ENCODE measurements at places on chromosomes 3 and 15. TPM values are rescaled to one million over a fixed set of nuclear protein-coding genes. Genes with fewer than 3 reads are reported as not detected.

DNA sequence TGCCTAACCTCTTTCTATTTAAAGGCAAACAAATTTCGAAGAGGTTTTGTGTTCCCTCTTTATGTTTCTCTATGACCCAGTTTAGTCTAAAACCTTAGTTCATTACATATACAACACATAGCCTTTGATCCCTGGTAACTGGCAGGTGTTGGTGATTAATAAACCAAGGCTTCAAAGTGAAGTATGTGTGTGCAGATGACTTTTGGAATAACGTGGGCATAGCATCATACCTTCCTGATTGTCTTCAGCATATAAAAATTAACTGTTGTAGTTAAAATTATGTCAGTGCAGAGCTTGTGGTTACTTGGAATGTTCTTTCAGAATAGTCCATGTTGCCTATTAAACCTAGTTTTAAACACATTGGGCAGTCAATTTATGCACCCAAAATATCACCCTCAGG lies 608.3 kb downstream of the ROBO2 start:
- no peak for DNase-seq

DNA sequence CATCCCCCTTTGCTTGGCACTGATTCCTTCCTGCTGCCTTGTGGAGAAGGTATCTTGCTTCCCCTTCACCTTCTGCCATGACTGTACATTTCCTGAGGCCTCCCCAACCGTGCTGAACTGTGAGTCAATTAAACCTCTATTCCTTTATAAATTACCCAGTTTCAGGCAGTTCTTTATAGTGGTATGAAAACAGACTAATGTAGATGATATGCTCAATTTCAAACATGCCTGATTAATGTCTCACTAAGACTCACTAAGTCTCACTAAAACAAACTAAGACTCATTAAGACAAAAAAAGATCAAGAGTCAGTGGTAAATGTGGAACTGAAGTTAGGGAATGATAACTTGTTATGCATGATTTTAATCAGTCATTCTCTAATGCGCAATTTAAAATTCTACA lies 606.6 kb downstream of the RBMS3 start:
- no peak for DNase-seq

- DNase-seq: no peak
Observed at GRCh38 chr3:1026395-1026794, 66.4 kb upstream of the CNTN6 start.

A4GNT gene
- total RNA-seq: not detected

MYO5C gene
- 0.64 TPM for total RNA-seq

DNA sequence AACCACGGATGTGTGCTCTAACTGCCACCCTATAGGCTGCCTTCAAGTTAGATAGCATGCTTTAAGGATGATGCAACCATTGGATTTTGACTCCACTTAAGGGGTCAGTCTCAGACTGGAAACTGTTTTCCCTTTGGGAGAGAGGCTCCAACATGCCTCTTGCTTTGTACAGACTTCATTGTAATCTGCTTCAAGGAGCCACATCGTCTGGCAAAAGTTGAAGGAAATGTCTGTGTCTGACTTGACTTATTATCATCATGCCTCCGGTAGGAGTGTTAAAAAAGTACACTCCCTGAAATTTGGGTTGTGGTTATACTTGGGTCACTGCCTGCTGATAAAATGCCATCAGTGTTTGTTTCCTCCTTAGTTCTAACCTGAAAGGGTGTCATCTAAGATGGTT lies 245.4 kb upstream of the CDIN1 start:
- no peak for DNase-seq

DNA sequence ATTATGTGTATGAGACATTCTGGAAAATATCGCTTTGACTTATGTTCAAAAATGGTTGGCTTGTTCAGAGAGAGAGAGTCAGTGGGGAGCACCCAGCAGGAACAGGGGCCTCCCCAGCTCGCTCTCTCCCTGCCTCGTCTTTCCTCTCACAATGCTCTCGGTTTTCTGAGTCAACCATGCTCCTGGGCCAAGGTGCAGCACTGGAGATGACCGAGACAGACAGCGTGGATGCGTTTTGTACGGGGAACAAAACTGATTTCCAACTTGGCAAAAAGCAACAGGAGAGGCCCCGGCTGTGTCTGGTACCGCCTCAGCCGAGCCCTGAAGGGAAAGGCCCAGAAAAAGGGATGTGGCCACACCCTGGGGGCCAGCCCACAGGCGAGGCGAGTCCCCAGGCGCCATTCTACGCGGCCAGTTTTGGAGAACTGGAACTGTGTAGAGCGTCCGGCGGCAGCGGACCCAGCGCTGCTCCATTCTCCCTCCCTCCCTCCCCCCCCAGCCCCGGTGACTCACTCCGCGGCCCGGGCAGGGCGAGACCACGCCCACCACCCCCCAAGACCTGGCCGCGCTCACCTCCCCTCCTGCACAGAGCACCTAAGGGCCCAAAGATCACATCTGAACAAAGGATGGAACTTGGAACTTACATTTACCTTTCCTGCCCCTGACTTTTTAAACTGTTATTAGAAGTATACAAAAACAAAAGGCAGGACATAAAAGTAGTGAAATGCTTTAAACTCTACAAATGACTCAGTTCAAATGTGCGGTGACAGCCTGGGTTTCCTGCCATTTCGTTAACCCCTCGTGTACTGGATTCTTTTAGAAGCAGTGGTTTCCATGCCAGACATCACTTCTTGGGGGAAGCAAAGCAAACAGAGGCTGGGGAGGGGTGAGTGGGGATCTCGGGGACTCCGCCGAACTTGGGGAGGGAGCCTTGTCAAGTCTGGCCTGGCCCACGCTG lies 12.7 kb downstream of the ATP10A start:
- peak; percentile 60 for DNase-seq

GRCh38 chr3:157465741-157466140 lies 29.1 kb downstream of the PTX3 start:
- no peak for DNase-seq

NANOGP8 gene
- not detected for total RNA-seq

- DNase-seq: no peak
Observed at GRCh38 chr15:38895326-38896255, 331.0 kb upstream of the RASGRP1 start.

GRCh38 chr3:43762451-43762850 lies 71.7 kb downstream of the ABHD5 start:
- no peak for DNase-seq

EPB42 gene
- not detected for total RNA-seq

DNA sequence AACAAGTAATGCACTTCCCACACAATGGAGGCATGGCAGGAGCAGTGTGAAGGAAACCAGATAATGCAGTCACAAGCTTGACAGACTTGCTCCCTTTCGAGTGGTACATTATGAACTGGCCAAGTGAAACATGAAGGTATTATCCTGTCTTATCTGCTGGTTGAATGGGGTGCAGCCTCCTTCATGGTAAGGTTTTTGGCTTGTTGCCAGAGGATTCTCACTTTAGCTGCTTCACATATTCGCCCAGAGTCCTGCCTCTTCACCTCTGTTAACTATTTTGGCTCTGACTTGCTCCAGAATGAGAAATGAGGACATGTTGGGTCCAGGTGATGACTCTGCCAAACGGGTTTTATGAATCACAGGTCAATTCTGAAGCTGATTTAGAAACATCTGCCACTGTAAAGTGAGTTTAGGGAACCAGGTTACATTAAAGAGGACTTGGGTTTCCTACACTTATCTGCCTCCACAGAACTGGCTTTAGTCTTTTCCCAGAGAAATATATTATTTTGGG lies 19.5 kb upstream of the CCDC39 start:
- DNase-seq: no peak

DNA sequence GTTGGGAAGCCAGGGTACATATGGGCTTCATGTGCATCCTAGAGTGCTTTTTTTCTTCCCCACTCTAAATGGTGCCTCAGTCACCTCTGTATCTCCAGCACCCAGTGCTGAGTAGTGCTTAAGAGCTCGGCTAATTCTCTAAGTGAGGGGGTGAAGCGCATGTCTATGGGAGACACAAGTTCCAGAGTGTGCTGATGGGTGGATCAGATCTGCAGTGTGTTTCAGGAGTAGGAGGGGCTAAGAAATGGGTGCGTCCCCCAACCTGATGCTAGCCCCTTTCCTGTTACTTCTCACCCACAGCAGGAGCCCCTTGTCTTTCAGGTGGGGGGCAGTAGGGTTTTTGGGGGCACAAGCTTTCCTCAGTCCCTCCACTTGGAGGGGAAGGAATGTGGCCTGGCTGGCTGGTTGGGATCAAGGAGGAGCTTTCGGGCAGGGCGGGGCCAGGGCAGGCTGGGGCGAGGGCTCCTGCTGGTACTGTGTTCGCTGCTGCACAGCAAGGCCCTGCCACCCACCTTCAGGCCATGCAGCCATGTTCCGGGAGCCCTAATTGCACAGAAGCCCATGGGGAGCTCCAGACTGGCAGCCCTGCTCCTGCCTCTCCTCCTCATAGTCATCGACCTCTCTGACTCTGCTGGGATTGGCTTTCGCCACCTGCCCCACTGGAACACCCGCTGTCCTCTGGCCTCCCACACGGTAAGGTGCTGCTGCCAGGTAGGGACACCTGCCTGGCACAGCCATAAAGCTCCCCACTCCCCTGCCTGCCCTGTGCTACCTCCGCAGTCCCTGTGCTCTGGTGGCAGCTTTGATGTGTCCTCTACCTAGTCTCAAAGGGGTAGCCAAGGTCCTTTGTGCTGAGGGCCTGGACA lies at the start of gene IL17RE:
Gene IL17RE (plus strand): TSS at position 477 of the 866 bp plus-strand sequence. CDS start 85 bp downstream, at position 562.
- DNase-seq: no peak

DNA sequence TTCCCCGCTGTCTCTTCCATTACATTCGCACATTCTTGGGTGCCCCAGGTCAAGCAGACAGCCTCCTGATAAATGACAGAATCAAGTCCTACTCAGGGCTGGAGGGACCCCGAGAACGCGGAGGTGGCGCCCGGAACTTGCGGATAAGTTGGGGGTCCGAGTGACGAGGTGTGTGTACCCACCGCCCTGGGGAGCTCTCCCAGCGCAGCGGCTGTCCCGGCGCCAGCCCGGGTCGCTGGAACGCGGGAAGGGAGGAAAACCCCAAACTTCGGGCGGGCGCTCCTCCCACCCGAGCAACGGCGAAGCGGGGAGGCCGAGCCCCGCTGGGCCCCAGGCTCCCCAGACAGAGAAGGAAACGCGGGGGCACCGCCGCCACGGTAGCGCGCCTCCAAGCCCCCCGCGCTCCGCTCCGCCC lies 550 bp downstream of the CLN6 start:
- DNase-seq: no peak

DNA sequence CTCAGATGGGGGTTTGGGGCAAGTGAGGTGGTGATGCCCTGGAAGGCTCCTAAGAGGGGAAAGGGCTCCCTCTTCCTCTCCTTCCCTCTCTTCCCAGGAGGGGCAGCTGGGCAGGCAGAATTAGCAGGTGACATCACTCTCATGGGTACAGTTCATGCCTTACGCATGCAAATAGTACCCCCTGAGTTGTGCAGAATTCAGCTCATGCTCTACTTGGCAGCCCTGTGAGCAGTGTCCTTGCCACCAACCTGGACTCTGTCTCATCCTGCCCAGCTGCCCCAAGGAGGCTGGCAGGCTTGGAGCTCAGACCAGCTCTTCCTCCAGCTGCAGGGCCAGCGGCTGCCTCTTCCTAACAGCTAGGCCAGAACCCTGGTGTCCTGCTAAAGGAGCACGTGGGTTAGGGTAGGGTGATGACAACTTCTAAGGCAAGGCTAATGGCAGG lies 3.3 kb downstream of the CHAC1 start:
- no peak for DNase-seq

DNA sequence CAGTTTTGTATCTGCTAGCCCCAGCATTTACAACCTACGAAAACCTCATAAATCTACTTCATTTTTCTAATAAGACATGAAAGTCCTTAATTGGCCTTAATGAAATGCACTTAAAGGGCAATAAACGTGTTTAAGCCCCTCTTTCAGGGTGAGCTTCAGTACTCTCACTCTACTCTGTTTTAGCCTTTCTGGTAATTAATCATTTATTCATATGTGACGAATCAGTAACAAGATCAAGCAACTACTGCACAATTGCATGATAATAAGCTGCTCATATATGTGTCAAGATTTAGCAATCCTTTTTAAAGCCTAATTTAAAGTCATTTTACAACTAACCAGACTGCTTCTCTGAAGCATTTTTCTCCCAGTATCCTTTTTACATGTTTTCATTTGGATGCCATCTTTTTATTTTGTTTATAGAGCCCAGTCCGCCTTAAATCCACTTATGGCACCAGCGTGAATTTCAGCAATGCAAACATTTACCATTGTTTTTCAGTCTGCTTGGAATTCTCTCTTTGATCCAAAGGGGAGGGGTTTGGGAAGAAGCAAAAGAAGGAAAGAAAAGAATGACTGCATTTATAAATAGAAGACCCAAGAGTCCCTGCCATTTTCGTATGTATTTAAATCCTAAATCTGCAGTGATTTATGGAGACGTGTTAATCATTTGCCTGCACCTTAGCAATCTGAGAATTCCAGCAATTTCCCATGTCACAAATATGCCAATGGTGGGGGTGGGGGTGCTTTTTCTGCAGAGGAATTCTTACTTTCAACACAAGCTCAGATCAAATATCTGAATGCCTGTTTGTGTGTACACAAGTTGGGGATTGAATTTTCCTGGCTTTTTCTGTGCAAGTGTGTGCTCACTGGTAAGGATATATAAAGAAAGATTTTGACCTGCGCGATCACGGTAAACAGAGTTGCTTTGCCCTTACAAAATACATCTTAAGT lies 230.8 kb upstream of the TBC1D5 start:
- DNase-seq: no peak

DNA sequence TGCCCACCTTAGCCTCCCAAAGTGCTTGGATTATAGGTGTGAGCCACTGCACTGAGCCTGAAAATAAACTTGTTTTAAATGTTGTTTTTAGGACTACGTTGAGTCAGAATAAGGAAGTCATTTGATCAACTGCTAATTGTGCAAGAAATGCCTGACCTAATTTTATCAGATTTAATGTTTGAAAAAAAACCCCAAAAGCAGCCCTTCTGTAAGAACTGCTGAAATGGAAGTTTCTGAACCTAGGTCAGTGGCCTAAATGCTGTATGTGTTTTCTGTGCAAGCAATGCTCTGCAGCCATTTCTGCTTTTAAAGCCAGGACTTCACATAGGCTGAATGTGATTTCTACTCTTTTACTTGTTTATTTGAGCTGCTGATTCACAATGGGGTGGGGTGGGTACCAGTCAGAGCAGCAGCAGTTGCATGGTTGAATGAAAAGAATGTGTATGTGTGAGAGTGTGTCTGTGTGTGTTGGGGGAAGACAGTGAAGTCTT lies 6.6 kb downstream of the GPX1 start:
- DNase-seq: no peak

- no peak for DNase-seq
Observed at GRCh38 chr15:82535566-82536408, 4.5 kb downstream of the RPS17 start.

SLC27A2 gene
- 99.5 TPM for total RNA-seq

GRCh38 chr15:66115568-66116206 lies 137.9 kb downstream of the MEGF11 start:
- DNase-seq: no peak

DNA sequence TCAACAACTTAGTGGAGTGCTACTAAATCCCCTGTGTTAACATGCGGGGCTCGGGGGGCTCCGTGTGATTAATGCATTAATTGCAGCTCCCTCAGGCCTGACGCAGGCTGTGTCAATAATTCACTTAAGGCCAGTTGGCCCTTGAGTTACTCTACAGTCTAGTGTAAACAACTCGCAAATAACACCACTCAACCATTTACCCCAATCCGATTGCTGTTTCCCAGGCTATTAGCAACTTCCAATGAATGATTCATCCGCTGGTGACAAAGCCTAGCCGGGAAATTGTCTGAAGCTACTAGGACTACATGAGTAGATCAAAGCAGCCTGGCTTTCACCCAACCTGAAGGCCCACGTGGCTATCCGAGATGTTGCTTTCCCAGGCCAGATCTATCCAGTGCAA lies 121.3 kb upstream of the SOX14 start:
- no peak for DNase-seq

GTPBP8 gene
- 22.7 TPM for total RNA-seq
